ENCODE measurements at places on chromosomes 11 and 22.

DNA sequence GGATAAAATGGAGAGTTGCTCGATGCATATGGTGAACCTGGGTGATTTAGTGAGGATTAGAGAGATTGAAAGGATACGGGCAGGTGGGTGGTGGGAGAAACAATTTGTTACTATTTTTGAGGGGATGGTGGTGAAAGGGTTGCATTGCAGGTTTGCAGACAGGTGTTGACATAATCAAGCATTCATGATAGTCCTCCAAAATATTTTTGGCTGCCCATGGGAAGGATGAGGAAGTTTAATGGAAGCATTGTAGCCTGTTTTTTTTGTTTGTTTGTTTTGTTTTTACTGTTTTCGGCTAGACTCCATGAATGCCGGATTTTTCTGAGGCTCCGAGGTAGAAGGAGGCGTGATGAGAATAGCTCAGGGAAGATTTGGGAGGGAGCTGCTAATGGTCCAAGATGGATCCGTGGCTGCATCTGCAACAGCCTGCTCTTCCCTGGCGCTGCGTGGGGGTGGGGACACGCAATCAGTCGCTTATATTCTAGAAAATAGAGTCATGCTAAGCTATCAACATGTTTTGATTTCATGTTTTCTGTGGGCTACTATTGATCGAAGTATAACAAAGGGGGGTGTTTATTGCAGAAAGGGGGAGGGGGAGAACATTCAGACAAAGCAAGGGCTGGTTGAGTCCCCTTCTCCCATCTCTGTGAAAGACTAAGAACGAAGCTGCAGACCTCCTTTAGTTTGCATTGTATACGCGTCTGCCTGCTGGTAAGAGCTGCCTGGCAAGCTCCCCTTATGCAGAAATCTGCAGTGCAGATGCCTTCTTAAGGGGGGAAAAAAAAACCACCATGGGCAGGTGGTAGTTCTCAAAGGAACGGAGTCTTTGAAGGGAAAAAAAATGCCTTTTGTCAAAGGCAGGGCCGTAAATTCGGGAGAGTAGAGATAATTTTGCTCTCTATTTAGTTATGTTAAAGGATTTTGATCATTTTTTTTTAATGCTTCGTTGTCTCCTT is 1.0 kb downstream of the RTN3 start:
- DNase-seq, result peak; percentile 73

GRCh38 chr22:34210301-34210700 is 290.0 kb upstream of the LARGE1 start:
- no peak for DNase-seq

DNA sequence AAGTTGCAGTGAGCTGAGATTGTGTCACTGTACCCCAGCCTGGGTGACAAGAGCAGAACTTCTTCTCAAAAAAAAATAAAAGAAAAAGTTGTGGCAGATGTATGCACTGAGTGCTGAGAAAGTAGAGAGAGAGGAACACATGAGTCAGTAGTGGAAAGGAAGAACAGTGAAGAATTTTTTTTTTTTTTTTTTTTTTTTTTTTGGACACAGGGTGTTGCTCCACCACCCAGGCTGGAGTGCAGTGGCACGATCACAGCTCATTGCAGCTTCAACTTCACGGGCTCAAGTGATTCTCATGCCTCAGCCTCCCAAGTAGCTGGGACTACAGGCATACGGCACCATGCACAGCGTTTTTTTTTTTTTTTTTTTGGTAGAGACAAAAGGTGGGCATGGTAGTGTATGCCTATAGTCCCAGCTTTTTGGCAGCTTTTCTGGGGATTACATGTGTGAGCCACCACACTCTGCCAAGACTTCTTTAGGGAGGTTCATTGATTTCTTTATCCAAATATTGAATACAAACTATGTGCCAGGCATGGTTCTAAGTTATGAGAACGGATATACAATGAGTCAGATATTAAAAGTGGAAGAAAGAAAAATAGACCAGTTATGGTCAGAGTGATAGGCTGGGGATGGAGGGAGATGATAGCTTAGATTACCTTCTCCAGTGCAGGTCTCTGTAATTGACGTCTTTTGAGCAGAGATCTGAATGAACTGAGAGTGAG is 62.0 kb downstream of the YAP1 start:
- DNase-seq, result no peak

DNA sequence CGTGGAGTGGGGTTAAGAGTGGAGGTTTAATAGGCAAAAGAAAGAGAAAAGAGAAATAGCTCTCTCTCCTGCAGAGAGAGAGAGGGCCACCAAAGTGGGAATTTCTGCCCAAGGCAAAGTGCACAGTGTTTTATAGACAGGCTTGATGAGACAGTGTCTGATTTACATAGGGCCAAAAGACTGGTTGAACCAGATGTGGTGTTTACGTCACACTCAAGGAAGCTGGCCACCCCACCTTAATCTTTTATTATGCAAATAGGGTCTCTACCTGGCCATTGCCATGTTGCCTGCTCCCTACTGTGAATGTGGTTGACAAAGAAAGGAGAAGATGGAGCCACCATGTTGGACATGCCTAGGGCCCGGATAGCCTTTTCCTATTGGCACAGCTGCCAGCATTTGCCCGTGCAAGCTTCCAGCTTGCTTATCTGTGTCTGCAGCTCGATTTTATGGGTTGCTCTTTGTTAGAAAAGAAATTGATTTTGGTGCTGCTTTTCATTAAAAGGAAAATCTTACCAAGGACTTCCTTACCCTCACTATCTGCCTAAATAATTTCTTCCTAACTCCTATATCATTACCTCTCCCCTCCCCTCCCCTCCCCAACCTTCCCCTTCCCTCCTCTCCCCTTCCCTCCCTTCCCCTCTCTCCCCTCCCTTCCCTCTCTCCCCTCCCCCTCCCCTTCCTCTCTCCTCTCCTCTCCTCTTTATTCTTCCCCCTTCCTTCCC is 436.0 kb downstream of the NELL1 start:
- DNase-seq, result no peak

- no peak for DNase-seq
Observed at GRCh38 chr11:115238791-115239190, 265.4 kb downstream of the CADM1 start.

- no peak for DNase-seq
Observed at GRCh38 chr11:103210543-103210942, 101.3 kb downstream of the DYNC2H1 start.

DNA sequence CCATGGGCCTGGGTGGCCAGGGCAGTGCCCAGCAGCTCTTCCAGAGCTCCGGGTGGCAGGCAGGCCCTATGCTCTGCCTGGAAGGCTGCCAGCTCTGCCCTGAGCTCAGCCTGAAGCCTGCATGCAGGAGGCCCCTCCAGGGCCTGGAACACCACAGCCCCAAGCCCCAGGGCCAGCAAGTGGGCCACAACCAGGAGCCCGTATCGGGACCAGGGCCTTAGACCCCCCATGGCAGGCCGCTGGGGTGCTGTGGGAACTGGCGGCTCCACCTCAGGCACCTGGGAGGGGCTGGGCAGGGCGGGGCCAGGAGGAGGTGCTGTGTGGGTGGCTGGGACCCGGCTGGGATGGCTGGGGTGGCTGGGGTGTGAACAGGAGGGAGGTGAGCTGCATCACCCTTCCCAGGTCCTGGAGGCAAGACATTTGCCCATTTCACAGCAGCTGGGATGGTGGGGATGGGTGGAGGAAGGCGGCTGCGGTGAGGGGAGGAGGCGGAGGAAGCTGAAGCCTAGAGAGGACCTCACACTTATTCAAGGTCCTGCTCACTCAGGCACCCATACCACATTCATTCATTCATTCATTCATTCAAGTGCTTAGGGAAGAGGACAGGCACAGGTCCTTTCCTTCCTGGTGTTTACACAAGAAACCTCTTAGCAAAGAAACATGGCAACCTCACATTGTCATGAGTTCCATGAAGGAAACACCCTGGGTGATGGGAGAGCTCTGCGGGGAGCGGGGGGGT is at the start of gene KCNK7:
Gene KCNK7, minus strand, starts transcription at position 258 of the 739 bp plus-strand sequence. Its CDS starts 28 bp downstream, at position 230.
- DNase-seq, result no peak

- no peak for DNase-seq
Observed at GRCh38 chr11:31671681-31672080, 139.4 kb downstream of the PAX6 start.

DNA sequence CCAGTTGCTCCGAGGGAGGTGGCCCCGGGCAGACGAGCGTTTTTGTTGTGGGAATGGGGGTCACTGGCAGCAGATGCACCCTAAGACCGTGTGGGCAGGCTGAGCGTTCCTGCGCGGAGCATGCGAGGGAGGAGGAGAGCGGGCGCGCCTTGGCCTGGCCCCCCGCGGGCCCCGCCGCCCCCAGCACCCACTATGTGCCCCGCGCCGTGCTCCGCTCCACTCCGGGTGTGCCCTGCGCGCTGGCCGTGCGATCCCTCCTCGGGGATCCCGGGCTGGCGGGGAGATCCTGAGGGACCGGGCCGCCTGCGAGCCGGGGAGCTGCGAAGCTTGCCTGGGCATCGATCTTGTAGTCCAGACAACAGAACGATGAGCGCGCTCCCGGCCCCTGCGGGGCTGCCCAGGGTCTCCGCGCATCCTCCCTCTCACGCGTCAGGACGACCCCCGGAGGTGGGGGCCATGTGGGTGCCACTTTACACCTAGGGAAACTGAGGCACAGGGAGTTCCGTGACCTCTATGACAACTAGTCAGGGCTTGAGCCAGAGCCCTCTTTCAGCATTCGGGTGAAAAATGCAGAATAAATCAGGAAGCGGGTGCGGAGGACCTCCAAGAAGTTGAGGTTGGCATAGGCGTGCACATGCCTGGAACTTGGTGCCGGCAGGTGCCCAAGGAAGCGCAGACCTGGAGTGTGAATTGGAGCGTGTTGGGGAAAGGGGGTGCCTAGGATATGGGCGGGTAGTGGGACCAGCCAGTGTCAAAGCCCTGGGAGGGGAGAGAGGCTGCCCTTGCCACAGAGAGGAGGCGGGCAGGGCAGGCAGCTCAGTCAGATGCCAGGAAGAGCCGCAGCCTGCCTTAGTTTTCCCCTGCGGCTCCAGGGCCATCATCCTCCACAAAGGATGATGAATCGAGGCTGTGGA is 1.3 kb upstream of the KMT5B start:
- DNase-seq, result no peak

GRCh38 chr11:48033918-48034341 is 53.6 kb downstream of the PTPRJ start:
- peak; percentile 78 for DNase-seq

DNA sequence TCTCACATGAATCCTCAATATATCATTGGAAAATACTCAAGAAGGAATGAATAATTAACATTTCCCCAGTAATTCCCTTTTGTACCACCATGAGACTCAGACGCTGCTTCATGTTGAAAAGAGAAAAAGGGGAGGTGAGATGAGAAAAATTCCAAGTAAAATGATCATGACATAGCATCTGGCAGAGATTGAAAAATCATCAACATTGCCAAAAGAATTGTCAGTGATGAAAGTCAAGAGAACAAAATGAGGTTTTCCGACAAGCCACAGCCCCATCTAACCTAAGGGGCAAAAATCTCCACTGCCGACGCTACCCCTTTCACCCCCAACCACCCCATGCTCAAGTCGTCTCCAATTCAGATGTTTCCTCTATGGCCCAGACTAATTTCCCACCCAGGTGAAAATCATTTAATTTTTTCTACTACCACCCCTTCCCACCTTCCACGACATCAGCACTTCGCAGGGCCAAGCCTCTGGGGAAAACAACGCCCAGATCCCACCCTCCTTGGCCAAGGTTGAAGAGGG is 1.2 kb downstream of the RAB6A start:
- peak; percentile 46 for DNase-seq

DNA sequence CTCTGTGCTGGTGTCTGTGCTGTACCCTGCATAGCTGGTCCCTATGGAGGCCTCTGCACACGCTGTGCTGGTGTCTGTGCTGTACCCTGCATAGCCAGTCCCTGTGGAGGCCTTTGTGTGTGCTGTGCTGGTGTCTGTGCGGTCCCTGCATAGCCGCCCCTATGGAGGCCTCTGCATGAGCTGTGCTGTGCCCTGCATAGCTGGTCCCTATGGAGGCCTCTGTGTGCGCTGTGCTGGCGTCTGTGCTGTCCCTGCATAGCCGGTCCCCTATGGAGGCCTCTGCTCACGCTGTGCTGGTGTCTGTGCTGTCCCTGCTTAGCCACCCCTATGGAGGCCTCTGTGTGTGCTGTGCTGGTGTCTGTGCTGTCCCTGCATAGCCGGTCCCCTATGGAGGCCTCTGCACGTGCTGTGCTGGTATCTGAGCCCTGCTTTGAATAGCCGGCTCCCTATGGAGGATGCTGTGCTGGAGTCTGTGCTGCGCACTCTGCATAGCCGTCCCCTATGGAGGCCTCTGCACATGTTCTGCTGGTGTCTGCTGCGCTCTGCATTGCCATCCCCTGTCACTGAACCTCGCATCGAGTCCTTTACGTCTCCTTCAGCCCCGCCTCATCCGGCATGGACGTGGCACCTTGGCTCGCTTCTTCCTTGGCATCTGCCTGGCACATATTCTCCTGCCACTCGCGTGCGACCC is 6.2 kb downstream of the NADSYN1 start:
- DNase-seq, result no peak

DNA sequence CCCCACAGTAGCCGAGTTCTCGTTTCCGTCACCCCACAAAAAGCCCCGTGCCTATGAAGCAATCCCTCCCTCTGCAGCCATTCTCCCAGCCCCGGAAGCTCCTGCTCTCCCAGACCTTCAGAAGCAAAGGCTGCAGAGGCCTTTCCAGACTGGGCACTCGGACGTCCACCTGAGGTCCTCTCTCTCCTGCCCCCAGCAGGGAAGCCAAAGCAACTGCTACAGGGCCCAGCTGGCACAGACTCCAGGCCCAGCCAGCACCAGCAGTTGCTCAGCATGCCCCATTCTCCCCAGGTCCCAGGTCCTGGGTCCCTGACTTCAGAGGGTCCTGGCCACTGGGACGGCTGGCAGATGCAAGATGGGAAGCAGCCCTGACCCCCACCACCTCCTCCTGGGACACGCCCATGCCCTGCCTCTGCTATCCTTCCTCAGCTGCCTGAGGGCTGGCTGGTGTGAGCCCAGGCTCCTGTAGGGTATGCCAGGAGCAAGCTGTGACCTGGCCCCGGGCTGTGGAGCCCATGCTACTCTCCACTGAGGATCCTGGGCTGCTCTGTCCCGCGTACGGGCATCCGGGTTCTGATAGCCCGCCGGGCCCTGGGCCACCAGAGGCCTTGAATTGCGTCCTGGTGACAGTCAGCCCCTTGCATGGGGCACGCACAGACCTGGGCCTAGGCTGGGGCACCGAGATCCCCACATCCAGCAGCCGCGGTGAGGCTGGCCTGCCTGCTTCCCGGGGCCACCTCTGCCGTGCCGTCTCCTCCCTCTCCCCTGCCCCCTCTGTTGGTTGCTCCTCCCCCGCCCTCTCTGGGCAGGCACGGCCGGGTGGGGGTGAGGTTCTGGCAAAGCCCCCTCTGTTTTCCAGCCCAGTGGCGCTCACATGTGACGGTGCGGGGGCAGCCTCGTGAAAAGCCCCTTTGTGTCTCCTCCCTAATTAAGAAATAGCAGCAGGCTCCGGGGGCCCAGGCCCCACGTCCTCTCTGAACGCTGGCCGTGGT is 1310.3 kb downstream of the BRD1 start:
- peak; percentile 58 for DNase-seq

- DNase-seq, result no peak
Observed at GRCh38 chr11:62555464-62556107, 9.0 kb upstream of the AHNAK start.

DNA sequence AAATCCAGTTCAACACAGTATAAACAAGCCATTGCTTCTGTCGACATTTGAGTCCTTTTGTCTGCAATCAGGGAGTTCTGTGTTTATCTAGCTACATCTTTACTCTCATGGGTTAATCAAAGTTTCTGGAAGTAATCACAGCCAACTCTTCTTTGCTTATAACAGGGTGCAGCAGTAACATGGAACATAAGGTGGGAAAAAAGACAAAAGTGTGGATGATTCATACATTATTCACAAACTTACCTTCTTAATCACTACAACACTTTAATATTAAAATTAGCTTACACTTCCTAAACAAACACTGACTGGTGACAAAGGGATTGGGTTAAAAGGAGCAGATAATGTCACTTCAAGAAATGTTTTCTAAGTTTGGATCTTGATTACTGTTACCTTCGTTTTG is 44.7 kb downstream of the SNX19 start:
- no peak for DNase-seq

- DNase-seq, result no peak
Observed at GRCh38 chr22:44909241-44909640, 100.6 kb downstream of the PHF21B start.
